AML-193 (cell line): ENCODE measurements at places on chromosomes 12 and 14.

- no peak for DNase-seq
Observed at GRCh38 chr12:93572712-93573551, 457 bp downstream of the SOCS2 start.

DNA sequence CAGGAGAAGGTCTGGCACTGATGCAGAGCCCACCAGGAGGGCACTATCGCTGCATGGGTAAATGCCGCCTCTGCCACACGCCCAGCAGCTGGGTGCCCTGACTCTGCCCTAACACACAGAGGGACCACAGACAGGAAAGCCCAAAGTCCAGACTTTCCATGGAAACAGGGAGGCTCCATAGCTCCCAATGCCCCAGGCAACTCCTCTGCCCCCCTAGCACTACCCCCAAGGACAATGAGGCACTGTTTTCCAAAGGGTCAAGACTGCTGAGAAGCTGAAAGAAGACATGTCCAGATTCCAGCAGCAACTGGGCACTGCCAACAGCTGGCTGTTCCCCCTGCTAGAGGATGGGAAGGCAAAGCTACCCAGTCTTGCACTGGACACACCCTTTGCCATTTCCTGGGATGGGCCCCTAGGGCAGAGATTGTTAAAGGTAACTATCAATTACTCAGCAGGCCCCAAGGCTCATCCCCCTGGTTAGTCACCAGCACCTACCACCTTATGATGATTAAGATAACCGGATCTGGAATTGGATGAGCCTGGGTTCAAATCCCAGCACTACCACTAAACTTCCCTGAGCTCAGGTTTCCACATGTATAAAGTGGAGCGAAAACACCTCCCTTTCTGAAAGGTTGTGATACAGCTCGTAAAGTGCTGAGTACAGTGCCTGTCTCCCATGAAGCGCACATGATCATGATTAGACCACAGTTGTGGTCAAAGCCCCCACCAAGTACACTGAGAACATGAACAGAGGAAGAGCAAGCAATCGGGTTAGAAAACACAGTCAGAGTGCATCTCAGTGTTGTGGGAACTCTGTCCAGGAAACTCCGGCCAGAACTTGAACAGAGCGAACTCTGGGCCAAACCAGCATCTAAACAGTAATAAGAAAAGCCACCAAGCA, 3.3 kb downstream of the PXN start:
- no peak for DNase-seq

DNA sequence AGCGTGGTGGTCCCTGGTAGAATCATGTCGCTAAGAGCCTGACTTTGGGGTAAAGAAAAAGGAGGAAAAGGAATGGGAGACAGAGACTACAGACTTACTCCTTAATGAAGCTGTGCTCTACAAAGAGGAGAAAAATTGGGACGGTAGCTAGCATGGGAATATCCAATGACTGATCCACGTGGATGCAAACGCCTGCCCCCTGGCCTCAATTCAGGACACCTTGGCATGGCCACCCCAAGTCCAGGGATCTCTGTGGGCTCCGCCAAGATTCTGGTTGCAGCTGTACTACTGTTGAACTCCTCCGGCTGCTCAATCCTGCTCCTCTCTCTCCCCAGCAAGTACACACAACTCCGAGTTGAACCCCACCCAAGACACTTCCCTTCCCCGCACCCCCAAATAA, 70.5 kb upstream of the DIO3 start:
- no peak for DNase-seq

DNA sequence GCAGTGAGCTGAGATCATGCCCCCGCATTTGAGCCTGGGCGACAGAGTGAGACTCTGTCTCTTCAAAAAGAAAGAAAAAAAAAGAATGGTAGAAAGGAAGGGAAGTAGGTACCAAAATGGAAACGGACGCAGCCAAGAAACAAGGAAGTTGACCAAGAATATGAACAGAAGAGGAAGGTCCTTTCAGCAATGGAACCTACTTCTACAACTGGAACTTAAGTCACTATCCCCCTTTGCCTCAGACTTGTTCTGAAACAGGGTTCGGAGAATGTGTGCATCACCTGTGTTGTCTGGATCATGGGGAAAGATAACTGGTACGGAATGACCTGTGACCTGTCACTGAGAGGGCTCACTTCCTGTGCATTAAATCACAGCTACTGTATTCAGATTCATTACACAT, 43.9 kb upstream of the RNASE1 start:
- no peak for DNase-seq
